RPMI7951 (cell line): ENCODE measurements at places on chromosomes 7 and 10. TPM values are rescaled to one million over a fixed set of nuclear protein-coding genes. Genes with fewer than 3 reads are reported as not detected.
A peak's percentile ranks its signal among the peaks of the same experiment; 100 is the strongest.

- DNase-seq = no peak
Measured at GRCh38 chr7:156464339-156464738, 176.2 kb upstream of the RNF32 start.

- DNase-seq = peak; percentile 69
Measured at GRCh38 chr10:68992636-68993440, 4.2 kb downstream of the KIFBP start.

GRCh38 chr10:100576282-100576635, 40.5 kb downstream of the HIF1AN start:
- no peak for DNase-seq

DNA sequence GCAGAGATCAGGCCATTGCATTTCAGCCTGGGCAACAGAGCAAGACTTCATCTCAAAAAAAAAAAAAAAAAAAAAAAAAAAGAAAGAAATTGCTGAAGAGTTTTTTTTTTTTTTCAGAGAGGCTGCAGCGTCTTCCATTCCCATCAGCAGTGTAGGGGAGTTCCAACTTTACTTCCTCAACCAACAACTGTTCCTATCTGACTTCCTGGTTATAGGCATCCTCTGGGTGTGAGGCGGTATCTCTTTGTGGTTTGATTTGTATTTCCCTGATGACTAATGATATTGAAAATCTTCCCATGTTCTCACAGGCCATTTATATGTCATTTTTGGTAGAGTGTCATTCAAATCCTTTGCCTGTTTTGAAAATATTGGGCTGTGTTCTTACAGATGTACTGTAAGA, 40.2 kb downstream of the PRTFDC1 start:
- peak; percentile 80 for DNase-seq

DNA sequence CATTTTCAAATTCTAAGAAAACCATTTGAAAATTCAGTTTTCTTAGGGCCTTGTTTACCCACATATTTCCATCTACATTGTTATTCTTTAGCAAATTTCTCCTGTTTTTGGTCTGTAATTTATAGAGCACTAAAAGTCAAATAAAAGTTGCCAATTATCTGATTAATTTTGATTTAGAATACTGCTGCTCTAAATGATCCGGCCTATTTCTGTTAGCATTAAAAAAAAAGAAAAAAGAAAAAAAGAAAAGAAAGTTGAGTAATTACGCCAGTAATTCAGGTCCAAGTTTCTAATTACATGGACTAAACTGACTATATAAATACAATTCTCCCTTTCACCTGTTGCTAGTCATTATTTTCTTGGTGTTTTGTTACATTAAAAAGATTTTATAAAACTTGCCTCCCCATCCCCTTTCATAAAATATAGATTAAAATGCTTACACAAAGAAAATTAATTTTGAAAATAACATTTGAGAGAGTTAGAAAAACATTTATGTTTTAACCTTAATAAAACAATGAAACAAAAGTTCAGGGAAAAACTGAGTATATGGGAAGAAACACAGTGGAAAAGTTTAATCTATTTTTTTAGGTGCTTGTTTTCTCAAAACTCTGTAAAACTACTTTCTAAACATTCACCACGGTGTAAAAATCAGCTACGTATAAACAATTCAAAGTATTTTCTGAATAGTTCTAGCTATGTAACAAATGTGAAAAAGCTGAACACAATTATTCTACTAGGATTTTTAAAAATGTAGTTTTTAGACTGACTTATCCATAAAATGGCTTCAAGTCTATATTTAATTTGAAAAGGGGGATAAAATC, 6.8 kb upstream of the COMMD3 start:
- no peak for DNase-seq

DNA sequence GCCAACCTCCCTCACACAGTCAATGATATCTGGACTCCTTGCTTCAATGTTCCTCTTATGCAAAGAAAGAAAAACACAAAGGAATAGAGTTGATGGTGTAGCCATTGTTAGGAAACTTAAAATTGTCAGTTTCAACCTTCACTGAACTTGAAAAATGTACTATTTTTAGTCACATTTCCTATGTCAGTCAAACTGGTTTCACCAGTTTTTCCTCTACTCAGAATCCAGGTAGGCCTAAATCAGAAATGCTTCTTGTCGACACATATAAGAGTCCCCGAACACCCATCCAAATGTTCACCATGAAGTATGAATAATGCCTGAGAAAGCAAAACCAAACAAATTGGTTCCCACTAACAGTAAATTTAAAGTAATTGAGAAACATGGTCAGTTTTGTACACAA, 42.4 kb upstream of the ZMYND11 start:
- no peak for DNase-seq

CHST3 gene
- total RNA-seq = 9.4 and 14.5 TPM in 2 replicates

C7orf25 gene
- 6.1 and 18.7 TPM in 2 replicates for total RNA-seq

HTR5A gene
- not detected in 2 replicates for total RNA-seq

CALHM3 gene
- total RNA-seq = 6.8 and 8.2 TPM in 2 replicates
